A549 treated with Mapracorat at 1 μM for 4 hours (cell line): ENCODE measurements at places on chromosomes 1 and 21. TPM values are rescaled to one million over a fixed set of nuclear protein-coding genes. Genes with fewer than 3 reads are reported as not detected.

The PCAT6 gene
- 2.8 to 5.1 TPM (median 3.8 TPM) in 5 replicates for total RNA-seq

The PPIAL4G gene
- not detected in 5 replicates for total RNA-seq

The LCE2C gene
- not detected in 5 replicates for total RNA-seq

The IL6R gene
- 22.0 to 30.9 TPM (median 27.2 TPM) in 5 replicates for total RNA-seq
